Activated CD4-positive, alpha-beta T cell treated with anti-CD3 and anti-CD28 coated beads for 36 hours (primary cell): ENCODE measurements at places on chromosomes 6 and 20.

DNA sequence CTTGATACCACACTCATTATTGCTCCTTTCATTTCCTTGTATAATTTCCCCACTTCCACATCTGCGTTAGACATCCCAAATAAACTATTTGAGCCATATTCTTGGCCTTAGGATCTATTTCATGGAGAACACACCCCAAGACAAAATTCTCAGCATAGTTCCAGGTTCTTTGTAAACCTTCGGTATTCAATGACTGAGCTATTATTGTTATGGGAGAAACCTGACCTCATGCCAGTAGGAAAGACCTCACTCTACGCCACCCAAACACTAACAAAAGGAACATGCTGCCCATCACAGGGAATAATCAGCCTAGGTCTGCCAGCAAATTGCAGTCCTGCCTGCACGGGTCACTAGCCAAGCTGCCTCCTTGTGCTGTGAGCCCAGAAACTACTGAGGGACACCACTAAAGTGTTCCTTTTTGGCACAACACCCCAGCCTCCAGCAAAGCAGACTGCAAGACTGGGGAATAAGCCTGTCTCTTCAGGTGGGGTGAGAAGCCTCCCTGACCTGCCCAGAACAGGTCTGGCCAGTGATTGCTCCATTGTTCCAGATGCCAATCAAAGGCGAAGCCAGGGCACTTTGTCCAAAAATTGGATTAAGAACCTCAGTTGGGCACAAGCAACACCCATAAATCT lies 371.8 kb downstream of the MAFB start:
- DNase-seq = no peak

GRCh38 chr6:116667623-116668022 lies 943 bp downstream of the ZUP1 start:
- DNase-seq = no peak

GRCh38 chr20:52081066-52081465 lies 110.5 kb downstream of the ZFP64 start:
- DNase-seq = no peak

DNA sequence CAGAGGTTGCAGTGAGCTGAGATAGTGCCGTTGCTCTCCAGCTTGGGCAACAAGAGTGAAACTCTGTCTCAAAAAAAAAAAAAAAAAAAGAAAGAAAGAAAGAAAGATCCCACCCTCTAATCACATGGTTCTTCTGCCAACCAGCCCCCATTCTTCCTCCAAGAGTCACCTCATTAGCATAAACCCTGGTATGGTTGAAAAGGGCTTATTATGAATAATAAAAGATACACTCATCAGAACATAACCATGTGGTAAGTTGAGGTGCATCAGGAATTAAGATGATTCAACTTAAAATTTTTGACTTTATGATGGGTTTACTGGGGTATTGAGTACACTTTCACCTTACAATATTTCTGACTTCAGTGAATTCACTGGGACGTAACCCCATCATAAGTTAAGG lies 793 bp upstream of the TRIM40 start:
- no peak for DNase-seq

GRCh38 chr6:27503436-27504030 lies 30.6 kb upstream of the ZNF184 start:
- peak; percentile 87 for DNase-seq

DNA sequence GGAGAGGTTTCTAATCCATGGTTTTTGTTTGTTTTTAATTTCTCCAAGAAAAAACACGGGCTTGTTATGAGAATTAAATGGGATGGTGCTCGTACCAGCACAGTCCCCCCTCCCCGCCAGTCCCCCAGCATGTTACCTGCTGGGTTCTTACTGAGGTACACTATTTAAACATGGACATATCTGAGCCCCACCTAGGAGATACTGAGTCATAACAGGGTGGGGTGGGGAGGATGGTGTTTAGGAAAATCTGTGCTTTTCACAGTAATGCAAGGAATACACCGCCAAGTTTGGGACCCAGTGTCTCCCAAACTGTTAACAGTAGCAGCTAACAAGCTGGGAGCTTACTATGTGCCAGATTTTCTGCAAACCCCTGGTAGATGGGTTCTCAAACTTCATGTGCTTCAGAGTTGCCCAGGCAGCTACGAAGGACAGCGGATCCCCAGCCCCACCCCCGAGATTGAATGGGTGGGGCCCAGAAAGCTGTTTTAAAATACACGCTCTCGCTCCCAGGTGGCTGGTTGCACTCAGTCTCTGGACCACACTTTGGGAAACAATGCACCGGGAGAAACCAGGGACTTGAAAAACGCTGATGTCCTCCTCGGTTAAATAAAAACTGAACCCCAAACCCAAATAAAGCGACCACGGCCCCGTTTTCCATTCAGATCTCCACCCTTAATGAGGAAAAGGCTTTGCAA lies 995 bp downstream of the ZFP64 start:
- DNase-seq = peak; percentile 63

GRCh38 chr20:56575157-56575556 lies 42.1 kb downstream of the FAM209B start:
- no peak for DNase-seq

GRCh38 chr6:69789578-69789977 lies 7.2 kb downstream of the LMBRD1 start:
- DNase-seq = no peak

GRCh38 chr6:3426927-3427686 lies 29.7 kb downstream of the SLC22A23 start:
- no peak for DNase-seq

- no peak for DNase-seq
Measured at GRCh38 chr6:39925931-39926290, 8.4 kb downstream of the MOCS1 start.

- DNase-seq = no peak
Measured at GRCh38 chr20:59471653-59472421, 132.5 kb upstream of the PHACTR3 start.

GRCh38 chr6:37556881-37557644 lies 57.4 kb upstream of the CCDC167 start:
- no peak for DNase-seq

DNA sequence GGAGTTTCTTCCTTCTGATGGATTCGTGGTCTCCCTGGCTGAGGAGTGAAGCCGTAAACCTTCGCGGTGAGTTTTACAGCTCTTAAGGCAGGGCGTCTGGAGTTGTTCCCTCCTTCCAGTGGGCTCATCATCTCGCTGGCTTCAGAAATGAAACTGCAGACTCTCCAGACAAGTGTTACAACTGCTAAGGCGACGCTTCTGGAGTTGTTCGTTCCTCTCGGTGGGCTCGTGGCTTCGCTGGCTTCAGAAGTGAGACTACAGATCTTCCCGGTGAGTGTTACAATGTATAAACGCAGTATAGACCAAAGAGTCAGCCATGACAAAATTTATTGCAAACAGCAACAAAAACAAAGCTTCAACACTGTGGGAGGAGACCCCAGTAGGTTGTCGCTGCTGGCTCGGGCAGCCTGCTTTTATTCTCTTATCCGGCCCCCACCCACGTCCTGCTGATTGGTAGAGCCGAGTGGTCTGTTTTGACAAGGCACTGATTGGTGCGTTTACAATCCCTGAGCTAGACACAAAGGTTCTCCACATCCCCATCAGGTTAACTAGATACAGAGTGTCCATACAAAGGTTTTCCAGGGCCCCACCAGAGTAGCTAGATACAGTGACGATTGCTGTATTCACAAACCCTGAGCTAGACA lies 113.2 kb downstream of the GPX5 start:
- DNase-seq = no peak

- no peak for DNase-seq
Measured at GRCh38 chr20:22080985-22081384, 375.5 kb downstream of the PAX1 start.

DNA sequence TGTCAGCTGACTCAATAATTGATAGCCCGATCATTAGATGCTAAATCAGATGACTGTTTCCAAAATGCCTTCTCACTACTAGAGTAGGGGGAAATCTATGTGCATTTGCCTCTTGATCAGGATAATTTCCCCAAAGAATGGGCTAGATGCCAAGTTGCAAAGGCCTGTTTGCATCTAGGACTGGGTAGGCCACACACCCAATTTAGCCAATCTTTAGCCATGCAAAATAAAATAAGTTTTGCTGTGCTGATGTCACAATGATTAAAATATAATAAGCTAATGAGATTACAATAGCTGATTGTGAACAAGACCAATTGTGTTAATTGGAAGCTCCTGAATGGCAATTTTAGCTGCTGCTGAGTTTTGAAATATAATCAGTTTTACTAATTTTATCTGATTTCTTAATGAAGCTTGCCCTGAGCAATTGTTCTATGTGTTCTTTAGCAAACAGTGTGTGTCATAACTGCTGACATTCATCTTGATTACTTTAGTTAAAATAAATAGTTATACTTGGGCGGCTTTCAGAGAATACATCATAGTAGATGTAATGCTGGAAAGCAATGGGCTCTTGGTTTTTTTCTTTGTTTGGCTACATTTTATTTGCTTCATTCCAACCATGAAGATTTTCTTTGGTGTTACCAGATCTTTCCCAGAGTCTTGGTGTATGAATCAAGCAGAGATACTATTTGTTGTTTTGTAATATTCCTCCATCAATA lies 973.2 kb upstream of the SLC35B3 start:
- no peak for DNase-seq
